Myometrial cell (primary cell): ENCODE measurements at places on chromosomes 3 and 15. TPM values are rescaled to one million over a fixed set of nuclear protein-coding genes. Genes with fewer than 3 reads are reported as not detected.

FGF7 gene
- 69.2 and 92.2 TPM in 2 replicates for total RNA-seq

WDR93 gene
- total RNA-seq, result 1.2 TPM in 1 of 2 replicates, not detected in the other

CASR gene
- not detected in 2 replicates for total RNA-seq

FGD5 gene
- not detected in 2 replicates for total RNA-seq

SI gene
- total RNA-seq, result not detected in 2 replicates

UBE2E2 gene
- total RNA-seq, result 26.8 and 42.9 TPM in 2 replicates

GALNT15 gene
- total RNA-seq, result 0.86 and 2.5 TPM in 2 replicates

LRRC49 gene
- 5.5 and 17.5 TPM in 2 replicates for total RNA-seq

GUCA1C gene
- total RNA-seq, result not detected in 2 replicates

CHST13 gene
- total RNA-seq, result not detected in 2 replicates

CNTN3 gene
- 0.58 and 0.71 TPM in 2 replicates for total RNA-seq

RTP1 gene
- not detected in 2 replicates for total RNA-seq

EPHB1 gene
- total RNA-seq, result under 0.01 TPM in 1 of 2 replicates, not detected in the other

PCOLCE2 gene
- 4.4 TPM in 1 of 2 replicates, not detected in the other for total RNA-seq

PPP4R2 gene
- total RNA-seq, result 25.4 and 38.8 TPM in 2 replicates

ZFAND6 gene
- total RNA-seq, result 96.6 and 129 TPM in 2 replicates

FANCD2OS gene
- total RNA-seq, result not detected in 2 replicates

IL17RE gene
- 3.5 and 5.5 TPM in 2 replicates for total RNA-seq

MRAS gene
- 22.2 and 27.6 TPM in 2 replicates for total RNA-seq

NSMCE3 gene
- 10.3 and 11.2 TPM in 2 replicates for total RNA-seq

CFAP20DC gene
- total RNA-seq, result 4.6 and 6.9 TPM in 2 replicates

CADPS gene
- total RNA-seq, result under 0.01 and 0.71 TPM in 2 replicates

GLDN gene
- 0.29 and 0.53 TPM in 2 replicates for total RNA-seq

IGSF10 gene
- total RNA-seq, result 0.29 and 0.71 TPM in 2 replicates

INO80 gene
- 12.7 and 18.3 TPM in 2 replicates for total RNA-seq

ANKDD1A gene
- 0.35 and 1.7 TPM in 2 replicates for total RNA-seq

OR5K2 gene
- not detected in 2 replicates for total RNA-seq

NPHP3 gene
- total RNA-seq, result 16.4 and 22.2 TPM in 2 replicates

GRAMD1C gene
- total RNA-seq, result 2.0 and 3.9 TPM in 2 replicates

PDZRN3 gene
- 3.5 and 6.4 TPM in 2 replicates for total RNA-seq

GOLGA8M gene
- 0.35 TPM in 1 of 2 replicates, not detected in the other for total RNA-seq

PIERCE2 gene
- 2.6 and 5.8 TPM in 2 replicates for total RNA-seq

ANKRD63 gene
- total RNA-seq, result not detected in 2 replicates

TFDP2 gene
- total RNA-seq, result 24.5 and 42.7 TPM in 2 replicates

TLE3 gene
- 20.7 and 21.0 TPM in 2 replicates for total RNA-seq

SAMMSON gene
- total RNA-seq, result not detected in 2 replicates
